Ammon's horn (tissue), 1 donor: ENCODE measurements at places on chromosomes 7 and 10.
A peak's percentile ranks its signal among the peaks of the same experiment; 100 is the strongest.

DNA sequence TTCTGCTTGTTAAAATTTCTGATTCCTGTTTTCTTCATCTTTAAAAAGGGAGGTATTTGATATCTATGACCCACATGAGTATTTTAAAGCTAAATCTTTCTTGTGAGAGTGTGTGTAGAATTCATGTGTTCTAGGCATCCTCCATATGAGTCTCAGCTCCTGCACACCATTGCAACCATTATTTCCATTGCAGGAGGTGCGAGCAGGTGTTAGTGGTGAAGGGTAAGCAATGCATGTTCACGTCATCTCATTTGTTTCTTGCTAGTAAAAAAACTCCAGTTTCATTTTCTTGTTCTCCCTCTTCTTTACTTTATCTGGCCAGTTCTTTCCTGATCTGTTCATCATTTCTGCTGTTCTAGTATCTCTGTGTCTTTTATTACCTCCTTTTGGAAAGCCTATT is 100.5 kb downstream of the ADRA2A start:
- no peak for DNase-seq

DNA sequence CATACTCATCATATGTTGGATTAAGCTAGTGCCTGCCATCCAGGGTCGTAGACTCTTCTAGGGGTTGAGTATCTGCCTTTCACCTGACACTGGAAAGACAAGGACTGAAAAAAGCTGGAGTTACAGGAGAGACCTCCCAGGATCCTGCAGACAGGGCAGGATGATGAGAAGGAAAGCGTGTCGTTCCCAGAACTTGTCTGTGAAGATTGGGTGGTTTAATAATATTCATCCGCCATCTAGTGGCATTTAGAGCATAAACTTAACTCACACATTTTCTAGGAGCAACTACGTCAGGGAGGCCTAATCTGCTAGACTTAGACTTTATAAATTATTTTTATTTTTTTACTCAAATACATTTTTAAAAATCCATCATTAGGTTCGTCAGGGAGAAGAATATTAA is 59.6 kb downstream of the ADRB1 start:
- peak; percentile 85 for DNase-seq

DNA sequence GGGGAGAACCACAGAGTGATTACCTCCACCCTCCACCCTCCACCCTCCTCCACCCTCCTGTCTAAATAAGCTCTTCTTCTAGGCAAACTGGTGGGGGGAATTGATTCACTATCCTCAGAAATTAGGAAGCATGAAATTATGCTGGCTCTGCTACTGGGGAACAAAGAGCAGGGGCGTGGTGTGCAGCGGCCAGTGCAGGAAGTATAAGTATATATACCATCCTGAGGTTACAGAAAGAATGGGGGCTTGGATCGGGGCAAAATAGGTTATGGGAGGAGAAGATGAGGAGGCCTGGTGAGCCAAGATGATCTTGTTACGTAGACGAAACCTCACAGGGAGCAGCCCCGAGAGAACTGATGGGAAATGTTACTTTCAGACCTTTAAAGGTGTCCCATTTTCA is 49.1 kb downstream of the SYPL1 start:
- DNase-seq = no peak

DNA sequence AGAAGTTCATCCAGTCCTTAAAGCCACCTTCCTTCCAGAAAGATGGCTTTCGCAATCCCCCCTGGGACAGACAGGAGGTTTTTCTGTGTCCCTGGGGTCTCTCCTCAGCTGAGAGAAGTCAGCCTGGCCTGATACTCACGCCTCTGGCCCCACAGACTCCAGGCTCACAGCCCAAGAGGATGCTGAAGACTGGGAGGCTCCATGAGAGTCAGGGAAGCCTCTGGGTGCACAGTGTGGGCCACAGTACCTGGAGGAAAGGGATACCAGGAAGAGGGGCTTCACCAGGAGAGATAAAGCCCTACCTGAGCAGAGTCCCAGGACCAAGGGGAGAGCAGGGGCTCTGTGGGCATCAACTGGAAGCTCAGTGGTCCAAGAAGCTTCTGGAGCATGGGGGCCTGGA is 324.4 kb downstream of the GRID1 start:
- DNase-seq = no peak

- no peak for DNase-seq
Observed at GRCh38 chr7:16780596-16780995, 24.2 kb downstream of the AGR2 start.

- DNase-seq = no peak
Observed at GRCh38 chr10:79488336-79488735, 24.0 kb upstream of the EIF5AL1 start.

DNA sequence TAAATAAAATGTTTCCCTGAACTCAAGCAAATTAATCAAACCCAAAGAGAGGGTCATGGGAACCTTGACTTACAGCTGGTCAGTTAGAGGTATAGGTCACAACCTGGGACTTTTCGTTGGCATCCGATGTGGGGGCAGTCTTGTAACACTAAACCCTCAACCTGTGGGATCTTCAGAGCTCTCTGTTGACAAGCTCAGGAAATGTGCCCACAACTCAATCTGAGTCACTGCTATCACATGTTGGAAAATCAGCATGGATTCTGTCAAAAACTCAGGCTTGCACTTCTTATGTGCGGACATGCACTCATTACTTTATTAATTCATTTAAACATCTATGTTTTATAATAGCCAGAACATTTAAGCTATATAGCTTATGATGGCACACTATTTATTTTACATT is 424.6 kb upstream of the SORCS1 start:
- no peak for DNase-seq

DNA sequence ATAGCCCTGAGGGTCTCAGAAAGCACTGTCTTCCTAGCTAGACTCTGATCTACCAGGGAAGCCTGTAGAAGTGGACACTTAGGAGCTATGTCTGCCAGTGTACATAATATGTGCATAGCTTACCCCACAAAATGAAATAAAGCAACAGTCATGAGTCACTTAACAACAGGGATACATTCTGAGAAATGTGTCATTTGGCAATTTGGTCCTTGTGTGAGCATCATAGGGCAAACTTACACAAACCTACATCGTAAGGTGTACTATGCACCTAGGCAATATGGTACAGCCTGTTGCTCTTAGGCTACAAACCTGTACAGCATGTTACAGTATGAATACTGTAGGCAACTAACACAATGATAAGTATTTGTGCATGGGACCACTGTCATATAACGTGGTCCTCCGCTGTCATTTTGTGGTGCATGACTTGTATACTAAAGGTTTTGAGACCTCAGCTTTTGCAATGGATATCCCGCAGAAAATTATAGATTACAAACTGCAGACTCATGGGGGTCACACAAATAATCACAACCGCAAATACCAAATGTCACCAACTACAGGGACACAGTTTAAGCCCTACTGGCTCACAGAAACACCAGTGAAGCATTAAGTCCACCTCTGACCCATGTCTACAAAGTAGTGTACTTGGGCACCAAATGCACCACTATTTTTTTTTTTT is 1.7 kb downstream of the URGCP start:
- DNase-seq = no peak

GRCh38 chr7:156582591-156583123 is 57.9 kb upstream of the RNF32 start:
- no peak for DNase-seq

GRCh38 chr10:30368065-30368718 is 19.1 kb upstream of the MTPAP start:
- DNase-seq = peak; percentile 38

DNA sequence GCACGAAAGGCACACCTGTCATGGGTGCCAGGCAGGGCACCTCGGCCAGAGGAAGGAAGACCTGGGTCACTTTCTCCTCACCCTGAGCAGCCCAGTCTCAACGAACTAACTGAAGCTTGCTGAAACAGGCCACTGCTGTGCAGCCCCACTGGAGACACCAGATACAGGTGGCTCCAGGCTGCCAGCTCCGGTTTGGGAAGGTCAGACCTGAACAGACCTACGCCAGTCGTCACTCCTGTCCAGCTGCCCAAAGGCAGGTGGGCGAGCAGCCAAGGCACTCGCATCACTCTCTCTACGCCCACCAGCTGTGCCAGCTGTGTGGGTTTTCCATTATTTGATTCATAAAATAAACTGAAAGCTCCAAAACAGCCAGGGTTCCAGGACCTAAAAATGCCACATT is 256.1 kb downstream of the ZMYND11 start:
- no peak for DNase-seq

DNA sequence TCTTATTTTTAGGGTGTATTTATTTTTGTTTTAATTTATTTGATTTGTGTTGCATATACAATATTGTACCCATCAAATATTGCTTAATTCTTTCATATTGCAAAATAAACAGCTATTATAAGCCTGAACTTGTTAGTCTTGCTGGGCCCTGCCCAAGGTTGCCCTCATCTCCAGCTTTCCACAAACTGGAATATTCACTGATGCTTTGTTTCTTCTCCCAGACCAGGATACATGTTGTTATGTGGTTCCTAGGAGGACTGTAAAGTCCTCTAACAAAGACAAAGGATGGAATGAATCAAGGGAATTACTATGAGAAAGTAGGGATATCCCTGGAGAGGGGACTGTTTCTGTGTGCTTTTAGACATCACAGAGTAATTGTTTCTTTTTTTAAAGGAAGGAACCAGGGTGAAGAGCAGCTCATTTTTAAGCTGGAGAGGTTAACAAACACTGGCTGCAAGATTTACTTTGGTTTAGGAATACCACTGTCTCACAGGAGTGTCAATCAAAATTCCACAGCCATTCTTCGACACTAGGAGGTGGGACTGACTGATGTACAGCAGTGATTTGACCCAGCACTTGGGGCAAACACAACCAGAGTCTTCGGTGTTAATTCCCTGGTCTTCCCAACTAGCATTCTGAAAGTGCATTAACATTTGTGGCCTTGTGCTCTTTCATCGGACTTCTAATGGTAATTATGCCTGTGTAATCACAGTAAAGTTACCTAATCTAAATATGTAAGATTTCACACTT is 14.8 kb upstream of the CD36 start:
- DNase-seq = no peak

DNA sequence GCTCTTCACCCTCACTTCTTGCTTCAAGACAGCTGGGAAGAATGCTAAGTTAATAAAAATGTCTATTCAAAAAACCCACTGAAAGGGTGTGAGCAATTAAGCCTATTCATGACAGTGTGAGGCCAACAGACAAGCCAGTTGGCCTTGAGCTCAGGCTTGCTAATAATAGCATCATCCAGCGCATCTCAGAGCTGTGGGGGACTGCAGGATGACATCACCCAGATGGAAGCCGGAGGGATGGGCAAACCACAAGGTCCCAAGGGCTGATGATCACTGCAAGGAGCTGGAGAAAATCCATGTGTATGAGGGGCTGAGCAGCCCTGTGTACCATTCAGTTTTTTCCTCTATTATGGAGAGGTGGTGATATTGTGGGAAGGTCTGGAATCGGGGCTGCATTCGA is 770.4 kb downstream of the TNS3 start:
- no peak for DNase-seq

DNA sequence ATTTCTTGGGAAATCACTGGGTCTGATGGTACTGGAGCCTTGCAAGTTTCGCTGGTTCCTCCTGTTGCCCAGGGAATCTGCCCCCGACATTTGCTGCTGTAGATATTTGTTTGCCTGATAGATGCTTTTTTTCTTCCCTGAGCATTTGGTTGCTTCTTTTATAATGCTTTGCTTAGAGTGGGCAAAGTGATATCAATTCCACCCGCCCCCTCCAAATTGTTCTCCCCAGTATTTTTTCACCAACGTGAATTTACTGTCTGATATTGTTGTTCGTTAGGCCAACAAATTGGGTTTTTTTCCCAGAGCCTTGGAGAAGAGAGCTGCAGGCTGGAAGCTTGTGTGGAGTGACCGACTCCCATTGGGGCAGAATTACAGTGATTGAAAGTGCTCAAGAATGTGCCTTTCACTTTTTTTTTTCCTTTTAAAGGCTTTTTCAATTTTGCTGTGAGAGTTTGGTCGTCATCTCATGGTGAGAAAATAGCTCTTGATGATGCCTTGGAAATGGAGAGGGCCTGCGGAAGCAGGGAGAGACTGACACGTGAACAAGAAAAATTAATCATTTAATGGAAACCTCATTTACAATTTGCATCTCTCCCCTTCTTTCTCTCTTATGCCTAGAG is 2.5 kb downstream of the GRK5 start:
- DNase-seq = no peak

DNA sequence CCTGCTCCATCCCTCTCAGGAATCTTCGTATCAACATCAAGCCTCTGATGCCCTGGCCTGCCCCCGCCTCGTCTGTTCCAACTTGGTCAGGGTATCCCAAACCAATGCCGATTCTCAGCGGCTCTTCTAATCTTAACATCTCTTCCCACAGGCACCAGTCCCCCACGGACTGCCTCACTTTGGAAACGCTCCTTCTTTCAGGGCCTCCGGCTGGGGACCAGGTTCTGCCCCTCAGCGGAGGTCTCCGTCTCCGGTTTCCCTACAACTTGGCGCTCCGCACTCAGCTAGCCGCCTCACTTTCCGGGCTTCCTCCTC is 488 bp downstream of the ABCF2 start:
- DNase-seq = no peak

DNA sequence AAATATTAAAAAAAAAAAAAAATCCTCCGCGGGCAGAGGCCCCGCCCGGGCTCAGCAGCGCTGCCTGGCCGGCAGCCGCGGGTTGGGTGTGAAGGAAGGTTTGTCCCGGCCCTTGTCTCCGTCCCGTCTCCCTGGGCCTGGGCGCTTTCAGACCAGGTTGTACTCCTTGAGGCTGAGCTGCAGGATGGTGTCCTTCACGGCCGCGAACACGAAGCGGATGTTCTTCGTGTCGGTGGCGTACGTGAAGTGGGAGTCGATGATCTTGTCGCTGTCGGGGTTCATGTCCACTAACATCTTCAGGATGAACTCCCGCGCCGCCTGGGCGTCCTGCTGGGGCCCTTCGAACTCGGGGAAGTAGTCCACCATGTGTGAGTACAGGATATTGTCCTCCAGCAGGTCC is 123.7 kb upstream of the KCTD7 start:
- no peak for DNase-seq

GRCh38 chr10:14124941-14125340 is 205.8 kb downstream of the FRMD4A start:
- DNase-seq = peak; percentile 24

DNA sequence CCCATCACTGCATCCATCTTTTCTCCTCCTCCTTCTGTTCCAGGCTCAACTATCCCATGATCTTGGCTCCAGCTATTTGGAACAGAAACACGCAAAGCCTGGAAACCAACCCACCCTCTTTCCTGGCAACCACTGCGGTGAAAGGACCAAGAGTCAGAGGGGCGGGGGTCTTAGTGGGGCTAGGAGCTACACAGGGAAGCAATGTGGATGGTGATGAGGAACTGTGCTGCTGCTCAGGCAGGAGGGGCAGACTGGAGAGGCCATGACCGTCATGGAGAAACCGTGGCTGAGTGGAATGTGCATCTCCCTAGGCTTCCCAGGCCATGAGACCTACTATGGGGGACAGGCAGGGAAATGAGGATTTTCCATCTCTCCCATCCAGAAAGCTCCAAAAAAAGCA is 25.6 kb downstream of the PLAC9 start:
- no peak for DNase-seq
